ENCODE measurements at places on chromosomes 4 and X.

DNA sequence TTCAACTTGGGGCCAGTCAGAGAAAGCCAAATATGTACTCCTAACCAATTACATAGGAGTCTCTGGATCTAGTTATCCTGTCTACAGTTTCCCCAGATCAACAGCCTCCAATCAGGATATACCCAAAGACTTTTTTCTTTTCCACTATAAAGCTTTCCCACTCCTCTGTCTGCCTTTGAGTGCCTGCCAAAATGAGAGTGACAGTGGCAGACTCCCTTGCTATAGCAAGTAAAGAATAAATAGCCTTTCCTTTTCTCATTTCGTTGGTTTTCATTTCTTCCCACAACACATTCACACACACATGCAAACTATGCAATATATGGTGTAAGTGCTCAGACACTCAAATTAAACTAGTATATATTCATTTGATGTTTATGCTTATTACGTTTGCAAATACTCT is 302.4 kb upstream of the TACR3 start:
- ATAC-seq = no peak

GRCh38 chrX:120335289-120335688 is 24.0 kb upstream of the TMEM255A start:
- no peak for ATAC-seq

DNA sequence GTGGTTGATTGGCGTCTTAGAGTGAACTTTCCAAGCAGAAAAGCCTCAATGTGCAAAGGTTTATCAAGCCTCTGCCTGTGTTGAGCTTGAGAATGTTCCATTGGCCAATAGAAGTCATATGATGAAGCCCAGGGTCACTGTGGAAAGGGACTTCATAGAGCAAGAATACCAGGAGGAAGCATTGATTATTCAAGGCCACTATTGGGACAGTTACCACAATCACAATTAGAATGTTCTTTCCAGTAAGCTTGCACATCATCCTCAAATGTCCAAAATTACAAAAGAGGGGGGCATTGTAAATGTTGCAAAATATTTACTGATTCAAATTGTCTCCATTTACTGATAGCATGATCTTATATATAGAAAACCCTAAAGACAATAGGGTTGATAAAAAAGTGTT is 32.9 kb upstream of the NDP start:
- ATAC-seq = no peak

DNA sequence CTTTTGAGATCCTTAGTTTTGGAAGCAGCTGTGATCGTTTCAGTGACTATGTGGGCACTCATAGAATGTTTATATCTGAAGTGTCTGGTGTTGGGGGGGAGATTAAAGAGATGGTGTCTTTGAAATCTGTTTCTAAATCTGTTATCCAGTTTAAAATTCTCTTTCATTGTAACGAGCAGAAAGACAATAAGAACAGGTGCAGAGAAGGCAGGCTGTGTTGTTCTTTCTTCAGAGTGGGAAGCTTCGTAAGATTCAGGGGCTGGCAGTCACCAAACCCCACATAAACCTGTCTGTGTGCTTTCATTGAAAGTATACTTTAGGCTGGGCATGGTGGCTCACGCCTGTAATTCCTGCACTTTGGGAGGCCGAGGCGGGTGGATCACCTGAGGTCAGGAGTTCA is 16.3 kb upstream of the DHRSX start:
- ATAC-seq = no peak

DNA sequence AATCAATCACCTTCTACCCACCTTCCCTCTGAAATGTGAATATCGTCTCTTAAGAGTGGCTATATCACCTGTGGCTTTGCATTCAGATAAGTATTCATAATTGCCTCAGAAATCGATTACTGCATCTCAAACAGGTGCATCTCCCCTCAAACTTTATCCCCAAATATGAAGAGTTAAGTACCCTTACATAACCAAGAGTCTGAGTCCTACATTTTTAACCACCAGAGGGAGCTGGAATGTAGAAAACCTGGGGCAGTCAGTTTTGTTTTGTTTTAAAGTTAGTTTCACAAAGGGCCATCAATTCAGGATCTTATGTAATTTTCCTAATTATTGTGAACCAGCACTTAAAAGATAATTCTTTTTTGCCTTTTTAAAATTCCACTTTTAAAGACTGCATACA is 5.7 kb downstream of the TCEANC start:
- peak; percentile 83 for ATAC-seq

- ATAC-seq = no peak
Measured at GRCh38 chr4:106594291-106594952, 225.8 kb upstream of the GIMD1 start.

GRCh38 chr4:114595207-114595606 is 3.4 kb upstream of the UGT8 start:
- no peak for ATAC-seq

GRCh38 chr4:127586922-127587571 is 45.7 kb upstream of the INTU start:
- peak; percentile 98 for ATAC-seq

DNA sequence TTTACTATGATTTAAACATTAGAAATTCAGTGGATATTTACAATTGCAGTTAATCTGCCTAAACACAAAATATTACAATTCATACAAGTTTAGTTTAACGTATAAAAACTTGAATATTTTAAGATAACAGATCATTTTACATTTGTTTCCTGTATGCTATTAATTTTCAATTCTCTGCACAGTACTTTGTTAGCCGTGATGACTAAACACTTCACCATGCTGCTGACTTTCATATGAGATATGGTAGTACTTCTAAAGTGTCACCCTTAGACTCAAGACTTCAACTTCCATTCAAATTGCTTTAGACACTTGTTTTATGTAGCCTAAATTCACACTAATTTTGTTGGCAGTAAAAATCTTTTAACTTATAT is 1646.4 kb upstream of the ADGRL3 start:
- ATAC-seq = peak; percentile 54

DNA sequence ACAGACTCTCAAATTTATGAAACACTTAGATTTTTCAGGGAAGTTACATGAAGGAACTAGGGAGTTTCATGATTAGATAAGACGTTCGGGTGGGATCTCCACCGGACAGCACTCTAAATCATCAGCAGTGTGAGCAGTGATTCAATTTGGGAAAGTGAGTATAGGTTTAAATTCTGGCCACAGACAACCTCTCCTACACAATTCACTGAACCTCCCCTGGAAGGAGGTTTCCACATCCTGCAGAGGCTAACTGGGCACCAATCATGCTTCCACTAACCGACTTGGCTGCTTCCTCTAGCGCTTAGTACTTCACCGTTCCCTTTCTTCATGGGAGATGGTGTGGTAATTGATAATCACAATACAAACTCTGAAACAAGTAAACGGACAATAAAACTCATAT is 5.6 kb downstream of the CXCL9 start:
- ATAC-seq = no peak

- no peak for ATAC-seq
Measured at GRCh38 chr4:53432528-53433424, 55.3 kb downstream of the FIP1L1 start.

DNA sequence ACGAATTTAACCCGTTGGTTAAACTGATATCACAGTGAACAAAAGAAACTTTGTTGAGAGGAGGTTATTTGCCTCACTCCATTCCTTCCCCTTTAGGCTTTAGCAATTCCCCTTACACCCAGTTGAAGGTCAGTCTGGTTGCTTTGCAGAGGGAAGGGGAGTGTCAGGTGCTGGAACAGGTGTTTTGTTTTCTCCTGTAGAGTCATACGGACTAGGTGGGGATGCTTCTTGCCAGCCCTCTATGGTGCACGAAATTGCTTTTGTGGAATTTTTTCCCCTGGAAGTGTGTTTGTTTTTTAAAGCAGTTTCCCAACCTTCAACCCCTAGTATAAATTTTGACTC is 33.1 kb downstream of the DLG3 start:
- no peak for ATAC-seq

- ATAC-seq = no peak
Measured at GRCh38 chr4:163815776-163816175, 321.3 kb downstream of the TMA16 start.

DNA sequence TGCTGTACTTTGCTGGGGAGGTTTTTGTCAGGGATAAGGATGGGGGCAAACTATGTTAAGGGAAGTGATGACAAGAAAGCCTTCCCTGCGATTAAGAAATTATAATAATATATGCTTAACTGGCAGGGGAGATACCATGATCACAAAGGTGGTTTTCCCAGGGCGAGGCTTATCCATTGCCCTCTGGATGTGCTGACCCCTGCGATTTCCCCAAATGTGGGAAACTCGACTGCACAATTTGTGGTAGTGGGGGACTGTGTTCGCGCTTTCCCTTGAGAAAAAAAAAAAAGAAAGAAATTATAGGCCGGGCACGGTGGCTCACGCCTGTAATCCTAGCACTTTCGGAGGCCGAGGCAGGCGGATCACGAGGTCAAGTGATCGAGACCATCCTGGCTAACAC is 24.5 kb downstream of the SLC25A43 start:
- ATAC-seq = no peak

GRCh38 chrX:11724122-11725017 is 33.7 kb upstream of the MSL3 start:
- ATAC-seq = peak; percentile 79

- ATAC-seq = no peak
Measured at GRCh38 chr4:70670332-70671014, 4.2 kb upstream of the JCHAIN start.

DNA sequence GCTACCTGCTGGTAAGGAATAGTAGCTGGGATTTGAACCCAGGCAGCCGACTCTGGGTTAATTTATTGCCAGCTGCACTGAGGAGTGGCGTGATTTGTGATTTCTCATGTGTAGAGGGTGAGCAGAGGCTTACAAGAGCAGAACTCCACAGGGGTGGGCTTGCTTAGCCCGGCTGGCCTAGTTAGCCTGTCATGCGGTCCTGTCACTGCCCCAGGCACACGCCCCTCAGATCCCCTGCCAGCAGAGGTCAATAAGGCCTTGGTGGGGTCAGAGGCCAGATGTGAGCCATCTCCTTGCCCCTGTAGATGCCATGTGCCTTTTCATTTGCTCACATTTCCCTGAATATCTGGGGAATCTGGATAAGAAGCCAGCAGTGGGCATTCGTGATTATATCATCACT is 13.4 kb downstream of the NSDHL start:
- no peak for ATAC-seq

- no peak for ATAC-seq
Measured at GRCh38 chr4:40972722-40973121, 223.0 kb downstream of the NSUN7 start.

DNA sequence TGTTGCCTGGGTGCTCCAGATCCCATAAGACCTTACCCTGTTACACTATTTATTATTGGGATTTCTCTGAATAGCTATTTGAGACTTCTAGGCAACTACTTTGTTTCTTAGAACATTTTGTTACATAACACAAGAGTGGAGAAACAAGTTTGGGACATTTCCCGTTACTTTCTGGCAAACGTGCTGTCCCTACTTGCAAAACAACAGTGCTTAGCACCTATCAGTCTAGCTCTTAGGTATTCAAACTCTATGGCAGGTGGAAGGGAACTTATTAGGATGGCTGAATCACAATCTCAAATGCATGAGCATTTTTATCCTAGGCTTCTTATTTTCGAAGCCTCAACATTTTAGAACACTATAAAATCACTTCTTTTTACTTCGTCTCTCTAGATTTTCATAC is 613.6 kb downstream of the DMD start:
- ATAC-seq = no peak

DNA sequence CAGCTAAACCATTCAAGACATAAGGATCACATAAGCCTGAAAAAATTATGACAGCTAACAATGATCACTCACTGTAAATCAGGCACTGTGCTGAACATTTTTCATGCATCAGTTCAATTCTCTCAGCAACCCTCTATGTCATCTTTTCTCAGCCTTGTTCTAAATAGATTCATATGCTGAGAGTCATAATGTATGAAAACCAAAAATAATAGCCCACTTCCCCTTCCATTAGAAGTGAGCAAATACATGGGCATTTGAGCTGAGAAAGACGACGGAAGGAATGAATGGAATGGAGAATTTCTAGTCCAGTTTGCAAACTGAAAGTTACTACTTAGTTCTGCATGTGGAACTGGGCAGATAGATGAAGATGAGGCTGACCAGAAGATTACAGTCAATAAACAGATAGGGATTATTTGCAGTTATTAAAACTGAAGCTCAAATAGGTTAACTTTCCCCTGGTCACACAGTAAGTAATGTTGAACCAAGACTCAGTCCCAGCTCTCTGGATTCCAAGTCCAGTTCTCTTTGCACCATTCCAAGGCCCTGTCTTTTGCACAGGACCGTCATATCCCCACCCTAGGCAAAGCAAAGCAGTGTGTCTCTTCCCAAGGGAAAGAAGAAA is 1.6 kb upstream of the SH3RF1 start:
- ATAC-seq = peak; percentile 53

DNA sequence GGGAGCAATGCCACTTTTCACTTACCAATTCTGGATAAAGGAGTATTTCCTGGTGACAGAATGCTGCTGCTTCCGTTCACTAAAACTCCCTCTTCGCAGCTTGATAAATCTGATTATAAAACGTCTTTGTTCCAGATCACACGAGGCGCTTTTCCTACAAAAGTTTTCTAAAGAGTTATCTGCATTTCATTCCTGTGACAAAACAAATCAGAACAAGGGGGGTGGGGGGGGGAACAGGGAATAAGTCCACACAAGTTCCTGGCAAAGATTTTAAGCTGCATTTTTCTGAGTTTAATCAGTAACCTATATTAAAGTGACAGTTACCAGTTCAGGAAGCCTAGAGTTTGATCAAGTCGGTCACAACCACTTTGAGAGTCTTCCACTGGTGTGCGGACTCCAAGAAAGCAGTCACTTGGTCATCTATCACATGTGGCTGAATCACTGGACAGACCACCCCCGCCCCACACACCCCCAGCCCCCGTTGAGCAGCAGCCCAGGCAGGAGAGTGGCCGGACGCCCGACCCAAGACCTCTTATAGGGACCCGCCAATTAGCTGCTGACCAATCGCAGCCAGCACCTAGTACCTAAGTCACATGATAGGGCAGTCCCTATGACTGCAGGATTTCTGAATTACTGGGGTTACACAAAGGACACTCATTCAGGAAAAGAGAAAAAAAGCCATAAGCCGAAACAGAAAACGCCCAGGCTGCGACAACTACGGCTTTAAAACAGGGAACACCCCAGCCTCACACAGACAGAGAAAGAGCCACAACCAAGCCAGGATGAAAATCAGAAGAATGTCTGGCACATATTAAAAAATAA is 569.3 kb upstream of the DIPK2B start:
- peak; percentile 73 for ATAC-seq

DNA sequence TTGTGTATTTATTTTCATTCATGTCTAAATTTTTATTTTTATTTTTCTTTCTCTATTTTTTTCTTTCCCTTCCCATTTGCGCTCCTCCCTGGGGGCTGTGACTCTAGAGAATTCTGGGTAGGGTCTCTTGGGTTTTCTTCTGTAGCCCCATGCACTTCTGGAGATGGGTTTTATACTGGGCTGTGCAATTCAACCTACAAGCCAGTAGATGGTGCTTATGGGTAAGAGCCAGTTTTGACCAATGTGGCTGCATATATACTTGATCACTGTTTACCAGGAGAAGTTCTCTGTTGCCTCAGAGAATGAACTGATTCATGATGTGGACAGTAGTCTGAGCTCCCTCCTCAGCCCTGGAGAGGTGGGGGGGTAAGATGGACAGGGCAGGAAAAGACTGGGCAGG is 614.6 kb downstream of the PCDH19 start:
- ATAC-seq = no peak

GRCh38 chr4:6687947-6688878 is 5.5 kb upstream of the S100P start:
- ATAC-seq = peak; percentile 6

Data from SK-N-SH treated with all-trans-retinoic acid at 6 μM for 48 hours (cell line).